Osteocyte (in vitro differentiated cells): ENCODE measurements at places on chromosomes 13 and 19. TPM values are rescaled to one million over a fixed set of nuclear protein-coding genes. Genes with fewer than 3 reads are reported as not detected.

The RNF225 gene
- total RNA-seq = not detected in 2 replicates

- peaks cover 6% of the 10 kb centered on the region for H3K36me3 ChIP-seq
- peaks cover 25% of the 10 kb centered on the region for H3K4me1 ChIP-seq
- H3K4me3 ChIP-seq = no peak overlapping the region
- no peaks in the 10 kb centered on the region for H3K27me3 ChIP-seq
- no peak overlapping the region for H3K27ac ChIP-seq
Measured at GRCh38 chr19:16073481-16073880, 2.8 kb upstream of the TPM4 start.

The RFXANK gene
- 74.8 and 75.3 TPM in 2 replicates for total RNA-seq

The DKKL1 gene
- 1.6 and 4.4 TPM in 2 replicates for total RNA-seq

- H3K27ac ChIP-seq = peak overlapping the region; percentile 78
- no peaks in the 10 kb centered on the region for H3K27me3 ChIP-seq
- no peak for DNase-seq
- H3K4me3 ChIP-seq = no peak overlapping the region
Measured at GRCh38 chr13:33274264-33274663, 11.3 kb downstream of the STARD13 start.

The TMIGD2 gene
- not detected in 2 replicates for total RNA-seq

DNA sequence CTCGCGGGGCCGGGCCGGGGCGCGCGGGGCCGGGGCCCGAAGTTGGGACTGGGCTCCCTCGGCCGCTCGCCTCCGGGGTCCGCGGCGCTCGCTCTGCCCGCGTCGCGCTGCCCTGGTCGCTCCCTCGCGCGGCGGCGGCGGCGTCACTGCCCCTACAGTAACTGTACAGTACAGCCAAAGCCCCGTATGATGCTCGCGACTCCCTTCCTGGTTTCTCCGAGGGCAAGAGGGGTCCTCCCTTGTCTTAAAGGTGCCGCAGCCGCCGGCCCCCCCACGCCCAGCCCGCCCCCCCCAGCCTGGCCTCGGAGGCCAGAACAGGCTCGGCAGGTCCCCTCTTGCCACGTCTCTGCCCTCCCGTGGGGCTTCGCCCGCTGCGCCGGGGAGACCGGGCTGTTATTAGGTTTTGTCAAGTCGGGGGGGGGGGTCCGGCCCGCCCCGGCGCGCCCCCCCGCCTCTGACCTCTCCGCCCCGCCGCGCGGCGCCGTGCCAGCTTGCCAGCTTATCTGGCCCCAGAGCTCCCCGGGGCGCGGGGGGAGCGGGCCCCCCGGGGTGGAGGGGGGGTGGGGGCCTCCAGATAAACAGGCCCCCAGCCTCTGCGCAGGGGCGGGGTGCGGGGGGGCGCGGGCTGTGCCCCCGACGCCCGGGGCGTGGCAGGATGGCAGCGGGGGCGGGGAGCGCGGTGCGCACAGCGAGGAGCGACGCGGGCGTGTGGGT is at the start of gene ZBTB7A:
TSS of gene ZBTB7A (minus strand) at position 218 of the 714 bp plus-strand sequence. CDS start 11,667 bp downstream, outside the sequence.
- peaks cover 21% of the 10 kb centered on the region for H3K4me1 ChIP-seq
- H3K27ac ChIP-seq = no peak within 1 kb of the TSS
- H3K36me3 ChIP-seq = no peaks in the 10 kb centered on the region
- H3K27me3 ChIP-seq = no peaks in the 10 kb centered on the region
- H3K4me3 ChIP-seq = peak within 1 kb of the TSS; percentile 72

DNA sequence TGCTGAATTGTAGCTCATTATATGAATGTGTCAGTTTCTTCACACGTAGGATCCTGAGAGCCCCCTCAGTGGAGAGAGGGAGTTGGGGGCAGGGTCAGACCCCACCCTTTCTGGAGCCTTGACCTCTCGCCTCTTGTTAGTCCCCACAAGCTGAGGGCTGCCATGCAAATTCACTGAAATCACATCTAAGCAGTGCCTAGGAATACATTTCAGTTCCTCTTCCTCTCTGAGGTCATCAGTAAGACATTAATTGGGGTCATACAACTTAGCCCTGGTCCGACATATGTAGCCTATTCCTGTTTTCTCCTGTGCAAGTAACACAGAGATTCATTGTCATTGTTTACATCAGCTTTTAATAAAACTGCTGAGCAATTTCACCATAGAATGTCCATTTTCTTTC is 30.0 kb downstream of the MYO9B start:
- peaks cover 16% of the 10 kb centered on the region for H3K4me1 ChIP-seq
- no peak overlapping the region for H3K27ac ChIP-seq
- no peak for DNase-seq
- H3K36me3 ChIP-seq = peaks cover 15% of the 10 kb centered on the region
- H3K27me3 ChIP-seq = no peaks in the 10 kb centered on the region

DNA sequence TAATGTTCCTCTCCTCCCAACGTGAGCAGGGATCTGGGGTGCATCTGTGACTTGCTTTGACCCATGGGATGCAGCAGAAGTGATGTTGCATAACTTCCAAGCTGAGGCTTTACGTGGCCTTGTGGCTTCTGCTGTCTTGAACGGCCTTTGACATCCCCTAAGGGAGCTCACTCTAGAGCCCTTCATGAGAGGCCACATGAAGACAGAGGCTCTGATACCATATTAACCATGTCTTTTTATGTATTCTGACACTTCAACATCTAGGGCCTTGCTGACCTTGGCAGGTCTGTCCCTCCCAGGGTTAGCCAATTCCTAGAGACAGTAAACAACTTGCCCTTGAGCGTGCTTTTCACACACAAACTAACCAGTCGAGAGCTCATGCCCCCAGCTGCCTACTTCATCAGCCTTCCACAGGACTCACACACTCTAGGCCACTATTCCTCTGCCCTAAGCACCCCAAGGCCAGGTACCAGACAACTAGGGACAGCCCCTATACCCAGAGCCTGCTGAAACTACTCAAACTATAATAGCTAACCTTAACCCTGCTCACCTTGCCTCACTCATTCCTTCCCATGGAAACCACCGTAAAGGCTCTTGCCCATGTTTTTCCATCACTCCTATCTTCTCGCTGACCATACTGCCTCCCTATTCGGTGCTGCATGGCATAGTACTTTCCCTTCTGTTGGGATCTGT is 45.4 kb downstream of the CCDC70 start:
- DNase-seq = no peak
- no peak overlapping the region for H3K4me3 ChIP-seq
- H3K27ac ChIP-seq = no peak overlapping the region
- H3K4me1 ChIP-seq = peaks cover 16% of the 10 kb centered on the region
- no peaks in the 10 kb centered on the region for H3K36me3 ChIP-seq

- H3K27me3 ChIP-seq = no peaks in the 10 kb centered on the region
- peak; percentile 97 for DNase-seq
- H3K36me3 ChIP-seq = peaks cover 3% of the 10 kb centered on the region
- peak within 1 kb of the TSS; percentile 96 for H3K4me3 ChIP-seq
- peak within 1 kb of the TSS; percentile 76 for H3K27ac ChIP-seq
Measured at GRCh38 chr13:48001114-48001881, at the start of gene SUCLA2. SUCLA2 (minus strand) TSS chr13:48001273; CDS start chr13:48001269, 4 bp downstream.

- no peak overlapping the region for H3K4me3 ChIP-seq
- no peaks in the 10 kb centered on the region for H3K27me3 ChIP-seq
- no peak for DNase-seq
- no peaks in the 10 kb centered on the region for H3K4me1 ChIP-seq
- no peak overlapping the region for H3K27ac ChIP-seq
- no peaks in the 10 kb centered on the region for H3K36me3 ChIP-seq
Measured at GRCh38 chr13:52925251-52925650, 76.8 kb upstream of the PCDH8 start.

GRCh38 chr13:19685437-19685836 is 52.0 kb downstream of the MPHOSPH8 start:
- H3K27me3 ChIP-seq = no peaks in the 10 kb centered on the region
- peaks cover 10% of the 10 kb centered on the region for H3K4me1 ChIP-seq
- no peak overlapping the region for H3K4me3 ChIP-seq
- peaks cover 3% of the 10 kb centered on the region for H3K36me3 ChIP-seq
- no peak overlapping the region for H3K27ac ChIP-seq
- no peak for DNase-seq

DNA sequence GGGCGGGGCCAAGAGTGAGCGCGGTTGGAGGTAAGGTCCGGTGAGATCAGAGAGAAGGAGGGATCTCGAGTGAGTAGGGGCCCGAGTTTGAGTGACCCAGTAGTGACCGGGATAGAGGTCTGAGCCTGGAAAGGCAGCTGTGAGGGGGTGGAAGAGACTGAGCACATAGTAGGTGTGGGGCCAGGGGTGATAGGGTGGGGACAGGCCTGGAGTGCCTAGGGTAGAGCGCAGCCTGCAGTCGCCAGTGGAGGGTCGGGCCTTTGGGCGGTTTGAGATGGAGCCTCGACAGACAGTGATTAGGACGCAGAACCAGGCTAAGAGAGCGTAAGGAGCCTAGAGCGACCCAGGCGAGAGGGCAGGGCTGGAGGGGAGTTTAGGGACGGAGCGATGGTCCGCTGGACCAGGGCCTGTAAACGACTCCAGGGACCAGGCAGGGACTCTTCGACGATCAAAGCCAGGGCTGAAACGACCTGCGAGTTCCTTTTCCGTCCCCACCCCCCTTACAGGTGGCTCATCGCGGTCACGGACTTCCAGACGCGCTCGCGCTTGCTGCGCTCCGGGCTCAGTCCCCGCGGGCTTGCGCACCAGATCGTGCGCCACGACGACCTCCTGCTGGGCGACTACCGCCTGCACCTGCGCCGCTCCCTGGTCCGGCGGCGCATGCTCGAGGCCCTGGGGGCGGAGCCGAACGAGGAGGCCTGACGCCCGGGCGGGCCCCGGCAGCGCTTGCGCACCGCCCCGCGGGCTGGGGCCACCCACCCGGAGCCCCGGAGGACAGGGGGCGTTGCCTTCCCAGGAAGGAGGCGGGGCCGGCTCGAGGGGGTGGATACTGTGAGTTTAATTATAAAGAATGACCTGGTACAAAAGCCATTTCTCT is 9.4 kb downstream of the C19orf81 start:
- peak overlapping the region; percentile 71 for H3K27ac ChIP-seq
- H3K4me3 ChIP-seq = peak overlapping the region; percentile 76
- peaks cover 13% of the 10 kb centered on the region for H3K4me1 ChIP-seq
- no peak for DNase-seq
- peaks cover 14% of the 10 kb centered on the region for H3K27me3 ChIP-seq

DNA sequence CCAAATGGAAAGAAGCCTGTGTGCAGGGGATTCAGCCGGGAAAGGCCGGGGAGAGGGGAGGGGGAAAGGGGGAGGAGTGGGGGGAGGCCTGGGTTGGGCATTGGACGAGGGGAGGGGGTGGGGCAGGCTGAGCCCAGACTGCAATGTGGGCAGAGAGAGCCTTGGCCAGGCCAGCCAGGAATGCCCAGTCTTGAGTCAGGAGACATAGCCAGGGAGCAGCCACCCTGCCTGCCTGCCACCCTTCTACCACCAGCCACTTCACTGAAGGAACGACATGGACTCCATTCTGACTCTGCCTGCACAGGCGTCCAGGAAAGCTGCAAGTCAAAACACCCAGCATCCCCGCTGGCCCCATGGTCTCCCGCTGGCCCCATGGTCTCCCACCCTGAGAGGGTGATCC is 498 bp downstream of the PROZ start:
- H3K27ac ChIP-seq = no peak overlapping the region
- H3K4me3 ChIP-seq = no peak overlapping the region
- no peaks in the 10 kb centered on the region for H3K36me3 ChIP-seq
- peaks cover 8% of the 10 kb centered on the region for H3K4me1 ChIP-seq

DNA sequence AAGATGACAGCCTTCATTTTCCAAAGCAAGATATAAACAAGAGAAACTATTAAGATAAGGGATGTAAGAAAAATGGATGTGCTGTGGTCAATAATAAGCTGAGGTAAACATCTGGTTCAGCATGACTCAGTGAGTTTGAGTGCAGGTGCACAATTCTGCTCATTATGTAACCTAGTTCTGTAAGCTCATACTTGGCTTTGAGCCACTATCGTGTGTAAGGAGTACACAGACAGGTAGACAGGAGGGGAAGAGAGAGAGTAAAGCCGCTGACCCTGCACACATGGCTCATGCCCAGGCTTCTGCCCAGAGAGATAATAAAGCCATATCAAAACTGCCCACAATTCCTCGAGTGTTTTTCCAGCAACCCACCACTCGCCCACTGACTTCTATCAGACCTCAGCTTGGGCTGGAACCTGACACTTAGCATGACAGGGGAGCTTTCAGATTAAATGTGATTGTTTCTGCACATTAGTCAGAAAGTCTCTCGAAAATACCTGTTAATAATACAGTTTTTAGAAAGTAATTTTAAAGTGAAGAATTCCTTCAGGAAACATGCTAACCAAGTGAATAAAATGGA is 51.7 kb downstream of the ZNF91 start:
- H3K36me3 ChIP-seq = peaks cover 87% of the 10 kb centered on the region
- H3K4me1 ChIP-seq = no peaks in the 10 kb centered on the region
- H3K27ac ChIP-seq = no peak overlapping the region
- no peak overlapping the region for H3K4me3 ChIP-seq
- DNase-seq = no peak

The PRR22 gene
- total RNA-seq = 2.0 and 3.1 TPM in 2 replicates

The SELENOV gene
- not detected in 2 replicates for total RNA-seq

GRCh38 chr19:5504114-5504513 is 48.9 kb downstream of the ZNRF4 start:
- H3K4me1 ChIP-seq = peaks cover 2% of the 10 kb centered on the region
- no peaks in the 10 kb centered on the region for H3K36me3 ChIP-seq
- no peak overlapping the region for H3K27ac ChIP-seq
- H3K4me3 ChIP-seq = no peak overlapping the region
- DNase-seq = no peak

The SULT2A1 gene
- total RNA-seq = not detected in 2 replicates

GRCh38 chr13:43522788-43523187 is 264.0 kb downstream of the ENOX1 start:
- H3K4me1 ChIP-seq = peaks cover 21% of the 10 kb centered on the region
- no peak for DNase-seq
- H3K27ac ChIP-seq = no peak overlapping the region
- no peaks in the 10 kb centered on the region for H3K27me3 ChIP-seq

DNA sequence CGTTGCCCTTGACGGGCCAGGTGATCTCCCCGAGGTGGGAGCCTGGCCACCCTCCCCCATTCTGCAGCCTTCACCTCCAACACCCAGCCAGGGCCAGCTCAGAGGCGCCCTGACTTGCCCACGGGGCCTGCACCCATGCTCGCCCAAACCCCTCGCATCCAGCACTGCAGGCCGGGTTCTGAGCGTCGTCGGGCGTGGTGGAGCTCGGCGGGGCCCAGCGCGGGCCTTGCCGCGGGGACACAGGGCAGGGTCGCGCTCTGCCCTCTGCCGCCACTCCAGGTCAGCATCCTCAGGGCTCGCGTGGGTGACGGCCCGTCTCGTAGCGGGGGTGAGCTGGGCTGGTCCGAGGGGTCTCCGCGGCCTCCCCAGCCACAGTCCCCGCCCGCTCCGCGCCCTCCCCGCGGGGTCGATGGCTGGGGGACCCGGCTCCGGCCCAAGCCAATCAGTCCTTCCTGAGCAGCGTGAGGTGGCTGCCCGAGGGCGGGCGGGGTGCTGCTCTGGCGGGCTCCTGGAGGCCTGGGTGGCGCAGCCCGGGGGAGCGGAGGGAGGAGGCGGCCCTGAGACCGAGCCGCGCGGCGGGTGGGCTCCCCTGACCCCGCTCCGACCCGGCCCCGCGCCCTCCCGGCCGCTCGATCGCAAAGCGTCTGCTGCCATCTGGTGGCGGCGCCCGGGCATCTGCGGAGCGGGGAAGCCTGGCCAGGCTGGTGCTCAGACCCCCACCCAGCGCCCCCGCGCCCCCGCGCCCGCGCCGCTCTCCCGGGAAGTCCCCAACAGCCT is 61.4 kb downstream of the CCNE1 start:
- DNase-seq = peak; percentile 88
- H3K36me3 ChIP-seq = no peaks in the 10 kb centered on the region
- no peak overlapping the region for H3K27ac ChIP-seq
- peaks cover 16% of the 10 kb centered on the region for H3K27me3 ChIP-seq

- DNase-seq = no peak
- peaks cover 6% of the 10 kb centered on the region for H3K4me1 ChIP-seq
- no peak overlapping the region for H3K27ac ChIP-seq
- no peak overlapping the region for H3K4me3 ChIP-seq
Measured at GRCh38 chr19:6801485-6802086, 29.1 kb downstream of the VAV1 start.
